NCI-H2081 (cell line): ENCODE measurements at places on chromosomes 2 and 18.

- DNase-seq = peak; percentile 50
Observed at GRCh38 chr2:104872866-104873688, 19.2 kb downstream of the POU3F3 start.

DNA sequence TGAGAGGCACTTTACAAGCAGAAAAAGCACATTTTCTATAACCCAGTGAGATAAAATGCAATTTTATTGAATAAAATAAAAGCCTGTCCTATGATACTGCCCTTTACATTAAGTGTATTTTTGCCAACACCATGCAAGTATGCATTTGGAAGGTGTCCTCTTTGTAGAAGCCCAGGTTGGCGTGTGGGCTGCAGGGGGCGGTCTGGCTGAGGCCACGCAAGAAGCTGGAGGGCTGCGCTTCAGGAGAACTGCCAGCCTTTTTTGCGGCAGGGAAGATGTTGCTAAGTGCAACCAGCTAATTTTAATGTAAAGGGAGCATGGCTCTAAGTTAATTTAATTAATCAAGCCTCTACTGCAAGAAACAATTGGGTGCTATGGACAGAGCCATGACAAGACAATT lies 562.8 kb upstream of the SALL3 start:
- DNase-seq = no peak

DNA sequence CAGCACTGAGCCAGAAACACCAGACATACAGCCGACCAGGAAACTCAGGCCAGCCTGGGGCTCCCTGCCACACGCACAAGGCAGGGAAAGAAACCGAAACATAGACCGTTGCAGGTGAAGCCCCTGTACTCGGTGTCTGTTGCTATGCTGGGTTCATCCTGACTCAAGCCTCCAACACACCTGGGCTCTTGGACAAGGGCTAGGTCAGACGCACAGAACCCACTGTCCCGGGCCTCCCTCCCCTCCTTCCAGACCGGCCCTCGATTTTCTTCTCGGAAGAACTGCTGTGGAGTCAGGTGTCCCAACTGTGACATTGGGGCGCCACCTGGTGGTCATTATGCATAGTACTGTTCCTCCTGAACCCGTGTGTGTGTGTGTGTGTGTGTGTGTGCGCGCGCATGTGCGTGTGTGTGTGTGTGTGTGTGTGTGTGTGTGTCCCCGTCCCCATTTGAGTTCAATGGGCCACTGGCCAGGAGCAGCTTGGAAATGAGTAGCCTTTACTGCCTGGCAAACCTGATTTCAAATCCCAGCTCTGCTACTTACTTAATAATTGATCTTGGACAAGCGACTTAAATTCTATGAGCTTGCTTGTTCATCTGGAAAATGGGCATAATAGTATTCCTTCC lies 55.4 kb upstream of the GLI2 start:
- DNase-seq = peak; percentile 81

GRCh38 chr2:12778369-12778768 lies 61.6 kb downstream of the TRIB2 start:
- DNase-seq = no peak

GRCh38 chr2:56705713-56706112 lies 521.9 kb downstream of the CCDC85A start:
- DNase-seq = no peak

DNA sequence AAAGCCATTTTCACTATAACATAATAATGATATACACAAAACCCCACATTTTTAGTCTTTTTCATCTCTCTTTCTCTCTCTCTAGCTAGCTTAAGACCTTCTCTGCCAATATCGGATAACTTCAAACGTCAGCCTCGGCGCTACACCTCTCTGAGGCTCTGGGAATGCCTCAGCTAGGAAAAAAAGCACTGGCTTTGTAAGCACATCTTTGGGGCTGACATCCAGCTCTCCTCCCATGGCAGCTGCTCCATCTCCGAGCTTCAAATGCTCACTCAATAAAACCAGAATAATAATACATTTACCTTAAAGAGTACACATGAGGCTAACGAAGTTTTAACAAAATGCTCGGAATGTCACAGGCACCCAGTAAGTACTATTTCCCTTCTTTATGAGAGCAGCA lies 10.8 kb downstream of the RNU4ATAC start:
- no peak for DNase-seq

DNA sequence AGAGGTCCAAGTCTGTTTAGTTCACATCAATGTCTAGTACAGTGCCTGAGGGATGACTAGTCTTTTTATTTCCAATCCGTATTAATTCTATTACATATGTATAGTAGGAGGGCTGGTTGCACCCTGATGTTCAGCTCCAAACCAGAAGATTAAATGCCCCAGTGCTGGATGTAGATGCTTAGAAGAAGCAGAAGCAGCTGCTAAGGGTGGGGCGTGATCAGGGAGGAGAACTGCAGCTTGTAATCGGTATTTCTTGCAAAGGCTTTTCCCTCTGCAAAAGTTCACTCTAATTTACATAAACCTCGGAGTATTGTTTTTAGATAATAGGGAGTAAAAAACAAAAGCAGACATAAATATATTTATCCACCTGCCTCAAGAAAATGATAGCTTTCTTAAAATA lies 145.3 kb upstream of the ITGA4 start:
- DNase-seq = no peak

DNA sequence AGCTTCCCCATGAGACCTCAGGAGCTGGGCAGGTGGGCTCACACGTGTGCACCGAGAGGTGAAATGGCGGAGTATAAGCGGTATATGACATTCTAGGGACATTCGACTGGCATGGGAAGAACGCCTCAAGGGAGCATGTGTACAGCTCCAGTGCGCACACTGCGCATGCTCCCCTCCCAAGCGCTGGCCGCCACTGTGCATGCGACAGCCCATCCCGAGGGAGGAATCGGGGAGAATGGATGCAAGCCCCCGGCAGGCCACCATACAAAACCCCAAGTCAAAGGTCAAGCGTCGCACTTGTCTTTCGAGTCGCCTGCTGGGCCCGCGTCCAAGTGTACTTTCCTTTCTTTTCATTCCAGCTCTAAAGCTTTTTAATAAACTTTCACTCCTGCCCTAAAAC lies 103.4 kb upstream of the ODC1 start:
- no peak for DNase-seq

DNA sequence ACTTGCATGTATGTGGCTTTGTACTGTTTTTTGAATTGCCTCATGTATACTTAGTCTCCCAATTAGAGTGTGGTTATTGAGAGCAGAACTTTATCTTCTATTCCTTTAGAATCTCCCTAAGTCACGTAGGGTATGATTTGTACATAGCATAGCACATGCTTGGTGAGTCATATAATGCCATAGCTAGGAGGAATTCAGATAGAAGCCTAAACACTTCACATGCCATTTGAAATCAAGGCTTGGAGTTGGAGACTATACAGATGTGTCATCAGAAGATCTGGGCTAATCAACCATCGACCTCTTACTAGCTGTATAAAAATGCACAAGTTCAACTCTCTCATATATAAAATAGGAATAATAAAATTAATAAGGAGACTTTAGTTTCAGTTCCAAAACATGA lies 222.6 kb upstream of the ST6GAL2 start:
- DNase-seq = no peak

GRCh38 chr2:153005071-153005730 lies 286.8 kb downstream of the ARL6IP6 start:
- DNase-seq = no peak

DNA sequence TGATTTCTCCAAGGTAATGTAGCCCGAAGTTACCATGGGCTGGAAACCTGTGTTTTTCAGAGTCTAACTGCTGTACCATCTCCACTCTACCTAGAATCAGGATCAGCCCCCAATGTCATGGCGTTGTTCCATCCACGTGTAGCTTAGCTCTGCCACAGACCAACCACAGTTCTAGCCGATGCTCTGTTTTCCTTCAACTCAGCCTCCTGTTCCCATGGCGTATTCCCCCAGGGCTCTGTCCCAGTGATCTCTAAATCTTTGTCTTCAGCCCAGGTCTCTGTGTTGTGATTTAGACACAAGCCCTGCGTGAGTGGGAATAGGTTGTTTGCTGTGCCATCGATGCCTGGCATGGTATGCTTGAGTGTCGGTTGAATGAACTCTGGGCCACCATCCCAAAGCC lies 53.4 kb downstream of the LPIN1 start:
- no peak for DNase-seq

- no peak for DNase-seq
Observed at GRCh38 chr18:11887328-11888128, 20.6 kb downstream of the MPPE1 start.

DNA sequence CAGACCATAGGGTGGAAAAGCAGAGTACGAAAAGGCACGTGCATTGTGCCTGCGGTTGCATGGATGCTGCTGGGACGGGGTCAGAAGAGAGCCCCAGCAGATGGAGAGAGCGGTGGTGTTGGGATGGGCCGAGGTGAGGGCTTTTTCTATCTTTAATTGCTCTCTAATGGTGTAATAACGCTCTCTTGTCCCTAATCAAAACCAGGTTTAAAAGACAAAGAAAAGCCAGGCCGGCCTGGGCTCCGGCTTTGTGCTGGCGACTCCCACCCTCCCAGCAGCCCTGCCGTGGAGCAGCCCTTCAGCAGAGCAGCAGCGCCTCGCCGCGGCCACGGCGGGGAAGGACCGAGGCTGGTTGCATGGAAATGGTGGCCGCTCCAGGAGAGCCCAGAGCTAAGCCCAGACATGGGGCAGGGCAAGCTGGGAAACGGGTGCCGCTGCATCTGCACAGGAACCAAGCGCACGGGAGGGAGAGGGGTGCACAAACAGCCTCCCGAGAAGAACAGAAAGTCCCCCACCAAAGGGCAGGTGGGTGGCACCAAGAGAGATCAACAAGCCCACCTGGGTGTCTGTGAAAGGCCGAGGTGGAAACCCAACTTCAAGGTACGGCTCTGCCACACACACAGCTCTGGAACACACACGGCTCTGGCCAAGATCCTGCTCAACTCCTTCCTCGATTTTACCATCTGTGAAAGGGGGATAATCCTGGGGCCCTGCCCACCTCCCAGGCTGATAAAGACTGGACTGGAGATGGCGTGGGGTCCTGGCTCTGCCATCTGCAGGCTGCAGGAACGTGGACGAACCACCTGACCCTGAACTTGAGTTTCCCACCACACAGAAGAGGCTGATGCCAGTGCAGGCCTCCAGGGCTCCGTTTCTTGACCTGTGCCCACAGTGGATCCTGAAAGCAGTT lies 15.0 kb downstream of the HS1BP3 start:
- peak; percentile 88 for DNase-seq

DNA sequence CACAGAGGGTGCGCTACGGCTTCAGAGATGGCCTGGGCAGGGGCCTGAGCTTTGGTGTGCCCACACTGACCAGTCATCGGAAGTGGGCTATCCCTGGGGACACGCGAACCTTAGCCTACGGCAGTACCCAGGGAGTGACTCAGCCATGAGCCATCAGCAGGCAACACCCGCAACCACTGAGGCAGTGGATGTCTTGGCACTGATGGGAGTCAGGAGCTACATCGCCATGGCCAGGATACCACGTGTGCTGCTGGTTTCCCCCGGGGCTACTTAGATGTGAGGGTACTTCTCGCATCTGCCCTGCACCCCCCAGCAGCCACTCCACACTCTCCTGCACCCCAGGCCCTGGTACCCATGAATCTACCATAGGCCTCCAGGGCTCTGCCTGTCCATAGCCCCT lies 12.8 kb upstream of the HPCAL1 start:
- no peak for DNase-seq

- DNase-seq = no peak
Observed at GRCh38 chr2:2942906-2943305, 434.7 kb downstream of the EIPR1 start.
